ENCODE measurements at places on chromosomes 13 and 19.
A peak's percentile ranks its signal among the peaks of the same experiment; 100 is the strongest.

DNA sequence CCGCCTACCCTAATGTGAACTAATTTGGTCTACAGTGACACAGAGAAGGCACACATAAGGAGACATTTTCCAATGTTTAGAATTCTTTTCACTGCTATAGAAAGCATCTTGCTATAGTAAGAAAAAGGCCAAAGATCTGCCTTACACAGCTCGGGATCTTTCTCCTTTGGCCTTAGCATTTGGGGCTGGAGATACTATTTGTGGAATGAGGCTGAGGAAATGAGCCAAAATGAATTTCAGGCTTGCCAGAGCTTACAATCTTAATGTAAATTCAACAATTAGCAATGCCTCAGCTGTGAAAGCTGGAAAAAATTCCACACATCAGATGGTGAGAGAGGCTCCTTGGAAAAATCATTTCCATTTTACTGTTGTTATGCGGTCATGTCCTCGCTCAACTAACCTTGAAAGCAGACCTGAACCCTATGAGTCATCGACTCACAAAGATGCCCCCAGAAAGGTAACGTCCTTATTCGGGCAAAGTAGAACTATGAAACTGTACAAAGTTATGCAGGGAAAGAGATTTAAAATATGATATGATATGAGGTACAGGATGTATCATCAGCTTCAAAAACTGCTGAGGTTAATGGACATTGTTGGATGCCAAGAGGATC lies 324.5 kb upstream of the NBEA start:
- DNase-seq, result no peak

DNA sequence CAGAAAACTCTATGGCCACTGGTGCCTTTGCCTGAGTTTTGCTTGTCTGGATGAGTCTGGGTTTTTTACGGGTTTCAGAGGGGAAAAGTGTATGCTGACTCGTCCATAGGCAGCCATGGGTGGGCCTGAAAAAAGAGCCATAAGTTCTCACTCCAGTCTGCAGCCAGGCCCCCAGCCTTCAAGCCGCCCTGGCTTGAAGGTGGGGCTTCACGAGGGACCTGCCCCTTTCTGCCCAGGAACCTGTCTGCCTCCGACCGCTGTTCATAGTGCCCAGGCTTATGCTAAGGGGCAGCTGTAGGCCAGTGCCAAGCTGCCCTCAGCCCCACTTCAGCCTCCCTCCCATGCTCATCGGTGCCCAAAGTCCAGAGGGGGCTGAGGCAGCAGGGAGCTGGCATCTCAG lies 385.2 kb downstream of the PCDH9 start:
- no peak for DNase-seq

DNA sequence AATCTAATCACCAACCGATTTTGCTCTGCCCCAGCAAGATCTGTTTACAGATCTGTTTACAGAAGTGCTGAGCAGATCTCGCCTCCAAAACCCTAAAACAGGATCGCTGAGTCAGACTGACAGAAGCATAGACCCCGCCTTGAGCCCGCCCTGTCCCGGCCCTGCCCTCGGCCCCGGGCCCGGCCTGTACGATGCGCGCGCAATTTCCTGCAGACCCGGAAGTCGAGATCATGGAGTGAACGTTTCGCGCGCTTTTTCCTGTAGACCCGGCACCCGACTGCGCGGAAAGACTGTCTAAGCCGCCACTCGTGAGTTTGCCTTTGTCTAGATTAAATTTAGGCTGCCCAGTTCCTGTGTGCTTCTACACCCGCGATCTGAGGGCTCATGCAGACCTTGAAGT lies at the start of gene ZNF534:
TSS of gene ZNF534 (plus strand) at position 212 of the 400 bp plus-strand sequence. CDS start 2,327 bp downstream, outside the sequence.
- no peak for DNase-seq

GRCh38 chr19:19059018-19059836 lies 4.6 kb upstream of the SLC25A42 start:
- no peak for DNase-seq

GRCh38 chr13:77800219-77800618 lies 102.7 kb downstream of the SLAIN1 start:
- no peak for DNase-seq

DNA sequence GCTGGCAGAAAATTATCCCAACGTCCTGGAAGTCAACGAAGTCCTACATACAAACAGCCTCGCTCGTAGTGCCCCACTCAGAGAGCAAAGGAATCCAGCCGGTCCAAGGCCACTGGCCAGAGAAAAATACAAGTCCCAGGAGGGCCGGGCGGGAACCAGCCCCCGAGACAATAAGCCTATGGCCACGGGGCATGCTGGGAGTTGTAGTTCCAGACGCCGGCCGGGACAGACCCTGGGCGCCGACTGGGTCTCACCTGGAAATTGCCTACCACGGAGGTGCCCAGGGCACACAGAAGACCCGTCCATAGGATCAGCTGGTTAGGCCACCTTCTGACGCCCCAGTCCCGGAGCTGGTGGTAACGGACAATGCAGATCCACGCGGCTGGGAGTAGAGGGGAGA lies 5.4 kb downstream of the TMEM150B start:
- no peak for DNase-seq

- DNase-seq, result peak; percentile 93
Observed at GRCh38 chr19:49877879-49878743, 609 bp downstream of the TBC1D17 start.

GRCh38 chr13:32426191-32426989 lies 1.5 kb downstream of the N4BP2L1 start:
- no peak for DNase-seq

DNA sequence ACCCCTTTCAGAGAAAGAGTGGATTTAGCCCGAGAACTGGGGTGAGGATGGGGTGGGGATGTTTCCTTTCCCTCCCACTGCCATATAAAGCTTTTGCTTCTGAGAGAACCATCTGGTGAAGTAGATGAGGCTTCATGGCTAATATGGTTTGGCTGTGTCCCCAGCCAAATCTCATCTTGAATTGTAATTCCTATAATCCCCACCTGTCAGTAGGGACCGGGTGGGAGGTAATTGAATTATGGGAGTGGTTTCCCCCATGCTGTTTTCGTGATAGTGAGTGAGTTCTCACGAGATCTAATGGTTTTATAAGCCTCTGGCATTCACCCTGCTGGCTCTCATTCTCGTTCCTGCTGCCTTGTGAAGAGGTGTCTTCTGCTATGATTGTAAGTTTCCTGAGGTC lies 270.9 kb downstream of the LMO7 start:
- DNase-seq, result no peak

DNA sequence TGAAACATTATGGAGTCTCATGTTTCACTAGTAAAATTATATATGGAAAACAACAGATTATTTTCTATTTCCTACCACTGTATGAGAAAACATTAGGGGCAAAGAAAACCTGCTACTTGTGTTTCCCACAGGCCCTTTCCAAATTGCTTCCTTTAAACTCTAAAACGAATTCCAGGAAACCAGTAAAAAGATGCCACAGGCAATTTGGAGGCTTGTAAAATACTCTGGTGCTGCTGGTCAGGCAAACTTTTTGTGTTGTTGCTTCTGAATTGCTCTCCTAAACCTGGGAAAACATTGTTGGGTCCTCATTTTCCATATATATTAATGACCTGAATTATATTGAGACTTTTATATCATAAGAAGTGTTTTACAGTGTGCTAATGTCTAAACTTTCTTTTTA lies 141.5 kb downstream of the TDRD3 start:
- no peak for DNase-seq

DNA sequence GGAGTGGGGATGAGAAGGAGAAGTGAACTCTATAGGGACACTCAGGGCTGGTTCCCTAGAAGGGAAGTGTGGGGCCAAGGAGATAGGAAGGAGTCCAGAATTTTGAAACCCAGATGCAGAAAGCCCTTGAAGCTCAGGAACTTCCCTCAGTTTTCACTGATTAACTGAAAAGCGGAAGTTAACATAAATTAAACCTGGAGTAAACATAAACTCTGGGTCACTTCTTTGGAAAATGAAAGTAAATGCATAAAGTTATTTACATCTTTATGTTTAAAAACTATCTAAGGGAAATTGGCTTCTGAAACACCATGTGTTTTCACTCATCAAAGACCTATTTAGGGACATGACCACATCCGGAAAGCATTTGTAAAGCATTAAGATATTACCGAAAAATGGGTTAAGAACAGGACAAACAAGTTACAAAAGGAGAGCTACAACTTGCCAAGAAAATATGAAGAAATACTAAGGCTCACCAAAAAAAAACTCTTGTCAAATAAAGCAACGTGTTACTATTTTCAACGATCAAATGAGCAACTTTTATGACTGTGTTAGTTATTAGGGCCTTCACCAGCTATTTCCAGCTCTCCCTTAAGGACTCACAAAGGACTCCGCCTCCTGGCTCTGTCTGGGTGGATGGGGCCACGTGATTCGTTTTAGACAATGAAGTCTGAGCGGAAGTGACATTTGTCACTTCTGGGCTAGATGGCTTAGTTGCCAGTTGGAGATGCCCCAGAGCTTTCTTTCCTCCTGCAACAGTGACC lies 439.1 kb upstream of the ZNF507 start:
- no peak for DNase-seq

GRCh38 chr19:9839415-9839814 lies 4.3 kb downstream of the PIN1 start:
- DNase-seq, result no peak

DNA sequence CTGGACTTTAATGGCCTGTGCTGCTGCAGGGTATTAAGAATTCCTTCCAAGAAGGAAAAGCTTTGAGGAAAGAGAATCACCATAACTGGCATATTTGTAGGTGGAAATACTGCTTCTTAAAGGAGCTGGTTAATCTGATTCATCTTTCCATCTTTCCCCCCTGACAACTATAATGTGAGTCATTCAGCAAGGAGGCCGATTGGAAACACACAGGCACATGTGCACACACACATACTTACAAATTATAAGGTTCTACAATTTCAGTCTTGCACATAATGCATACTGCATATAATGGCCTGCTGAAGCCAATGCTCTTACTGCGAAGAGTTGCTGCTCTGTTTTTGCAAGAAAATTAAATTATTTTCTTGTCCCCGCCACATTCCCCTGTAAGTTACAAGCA lies 78.8 kb upstream of the TPP2 start:
- DNase-seq, result no peak

GRCh38 chr19:46241626-46242025 lies 12.1 kb downstream of the IGFL1 start:
- no peak for DNase-seq

DNA sequence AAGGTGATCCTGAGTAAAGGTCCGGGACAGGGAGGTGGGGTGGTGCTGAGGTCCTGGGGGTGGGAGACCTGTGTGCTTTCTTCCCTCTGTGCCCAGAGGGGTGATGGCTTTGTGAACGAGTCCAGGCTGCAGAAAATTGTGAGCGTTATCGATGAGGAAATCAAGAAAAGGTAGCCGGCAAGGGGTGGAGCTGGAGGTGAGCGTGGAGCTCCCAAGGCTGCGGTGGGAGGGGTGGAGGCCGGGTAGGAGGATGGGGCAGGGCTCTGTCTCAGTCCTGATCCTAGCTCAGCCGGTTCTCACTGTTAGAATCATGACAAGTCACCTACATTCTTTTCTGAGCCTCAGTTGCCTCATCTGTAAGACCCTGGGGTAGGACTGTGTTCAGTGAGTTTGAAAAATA lies 4.0 kb downstream of the SELENOV start:
- DNase-seq, result no peak

GRCh38 chr19:45881909-45882528 lies 3.9 kb downstream of the IRF2BP1 start:
- DNase-seq, result no peak

GRCh38 chr13:97986835-97987234 lies 33.4 kb downstream of the IPO5 start:
- no peak for DNase-seq

GRCh38 chr19:31096062-31096830 lies 253.0 kb downstream of the TSHZ3 start:
- no peak for DNase-seq

DNA sequence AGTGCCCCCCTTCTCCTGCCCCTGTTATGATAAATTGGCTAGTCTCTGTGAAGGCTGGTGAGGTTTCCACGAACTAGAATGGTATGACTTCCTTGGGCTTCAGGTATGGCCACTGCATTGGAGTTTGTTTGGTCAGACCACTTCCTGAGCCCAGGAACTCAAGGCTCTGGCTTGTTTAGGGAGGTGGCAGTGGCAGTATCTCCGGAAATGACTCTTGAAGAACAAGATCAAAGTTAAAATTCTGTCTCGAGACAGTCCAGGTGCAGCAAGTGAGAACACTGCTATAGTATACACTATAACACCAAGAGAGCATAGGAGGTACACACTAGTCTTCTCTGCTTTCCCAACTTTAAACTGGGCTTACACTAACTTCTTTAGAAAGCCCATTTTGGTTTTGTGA lies 309.1 kb downstream of the KLF12 start:
- no peak for DNase-seq

GRCh38 chr19:13794398-13794756 lies 866 bp upstream of the ZSWIM4 start:
- no peak for DNase-seq

- peak; percentile 53 for DNase-seq
Observed at GRCh38 chr19:39212375-39212742, 8.3 kb upstream of the SYCN start.

DNA sequence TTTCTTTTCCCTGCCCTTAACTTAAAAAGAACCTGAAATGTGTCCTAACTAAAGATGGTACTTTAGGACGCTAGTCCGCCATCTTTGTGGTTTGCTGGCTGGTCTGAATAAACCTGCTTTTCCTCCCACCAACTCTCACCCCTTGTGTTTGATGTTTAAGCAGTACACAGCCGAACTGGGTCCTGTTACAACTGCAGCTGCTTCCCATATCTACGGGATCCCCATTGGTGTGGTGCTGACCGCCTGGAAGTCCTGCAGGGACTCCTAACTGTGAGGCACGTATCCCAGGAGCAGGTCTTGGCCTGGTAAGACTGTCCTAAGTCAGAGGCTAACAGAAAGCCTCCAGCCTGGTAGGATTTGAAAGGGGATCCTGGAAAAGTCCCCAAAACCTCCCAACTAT lies 40.9 kb upstream of the VSTM2B start:
- DNase-seq, result no peak

- no peak for DNase-seq
Observed at GRCh38 chr13:61960981-61961380, 545.3 kb upstream of the PCDH20 start.

GRCh38 chr19:47742634-47743033 lies 2.7 kb upstream of the NOP53 start:
- no peak for DNase-seq

GRCh38 chr19:4640247-4641000 lies 1.1 kb downstream of the TNFAIP8L1 start:
- no peak for DNase-seq

GRCh38 chr13:50927701-50928100 lies 18.1 kb downstream of the RNASEH2B start:
- DNase-seq, result no peak

DNA sequence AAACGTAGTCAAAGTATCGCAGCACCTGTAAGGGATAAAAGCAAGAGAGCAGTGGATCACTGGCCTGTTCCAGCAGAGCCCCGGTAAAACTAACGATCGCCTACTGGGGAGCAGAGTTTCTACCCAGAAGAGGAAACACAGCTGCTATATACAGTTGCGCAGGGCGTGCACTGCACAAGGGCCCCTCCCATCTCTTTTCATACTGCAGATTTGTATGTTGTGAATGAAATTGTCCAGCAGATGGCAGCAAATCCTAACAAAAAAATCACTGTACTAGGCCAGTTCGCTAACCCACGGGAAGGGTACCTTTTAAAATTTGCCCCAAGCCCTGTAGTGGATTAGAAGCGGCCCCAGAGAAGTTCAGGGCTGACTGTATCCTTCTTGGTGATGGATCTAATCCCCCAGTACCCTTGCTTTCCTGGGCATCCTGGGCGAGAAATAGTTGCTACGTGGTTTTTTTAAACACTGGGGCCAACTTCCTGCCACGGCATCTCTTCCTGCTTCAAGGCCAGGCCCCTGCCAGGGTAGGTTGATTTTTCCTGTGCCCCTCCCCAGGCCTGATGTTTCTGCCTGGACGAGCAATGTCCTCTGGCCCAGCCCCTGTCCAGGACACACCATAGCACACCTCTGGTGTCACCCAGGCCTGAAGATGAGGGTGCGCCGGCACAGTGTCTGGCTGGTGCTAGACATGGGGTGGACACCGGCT lies 127.0 kb downstream of the IER2 start:
- DNase-seq, result peak; percentile 80

Measured in HCT116 (cell line).